ENCODE measurements at places on chromosomes 7 and 10.

- DNase-seq = no peak
These were observed 166.5 kb downstream of the EGFR start for GRCh38 chr7:55185321-55185802.

GRCh38 chr7:35747611-35748010 lies 52.7 kb upstream of the HERPUD2 start:
- no peak for DNase-seq

GRCh38 chr10:130986846-130987245 lies 324.7 kb downstream of the TCERG1L start:
- no peak for DNase-seq

DNA sequence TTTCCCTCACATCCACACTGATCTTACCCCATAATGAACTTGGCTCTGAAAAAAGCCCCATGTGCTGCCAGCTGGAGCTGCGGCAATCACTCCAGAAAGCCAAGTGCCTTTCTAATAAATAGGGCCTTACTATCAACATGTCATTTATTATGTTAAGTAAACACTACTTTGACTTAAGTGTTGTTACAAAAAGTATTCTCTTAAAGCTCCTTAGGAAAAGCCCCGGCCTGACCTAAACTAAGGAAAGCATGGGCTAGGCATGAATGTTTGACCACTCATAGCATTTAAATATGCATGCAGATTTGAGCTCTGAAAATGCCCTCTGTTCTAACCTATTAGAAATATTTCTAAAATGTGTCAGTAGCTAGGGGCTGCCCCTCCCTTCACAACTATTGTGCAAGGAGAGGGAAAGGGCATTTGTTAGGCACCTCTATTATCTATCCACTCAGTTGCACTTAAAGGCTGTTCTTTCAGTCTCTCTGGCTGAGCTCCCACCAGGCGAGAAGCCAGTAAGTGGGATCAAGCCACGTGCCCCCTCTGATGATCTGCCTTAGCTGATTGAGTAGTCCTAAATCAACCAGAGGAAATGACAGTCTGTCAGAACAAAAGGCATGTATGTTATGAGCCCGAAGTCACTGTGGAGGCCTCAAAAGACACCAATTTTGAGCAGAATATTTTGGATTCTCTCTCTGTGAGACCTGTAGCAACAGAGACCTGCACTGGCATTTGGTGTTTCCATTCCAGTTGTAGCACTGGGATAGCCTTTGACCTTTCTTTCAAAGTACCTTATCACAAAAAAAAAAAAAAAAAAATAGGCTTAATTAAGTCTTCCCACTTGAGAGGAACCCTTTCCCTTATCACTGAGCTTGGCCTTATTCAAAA lies 77.1 kb downstream of the ITGB8 start:
- no peak for DNase-seq

DNA sequence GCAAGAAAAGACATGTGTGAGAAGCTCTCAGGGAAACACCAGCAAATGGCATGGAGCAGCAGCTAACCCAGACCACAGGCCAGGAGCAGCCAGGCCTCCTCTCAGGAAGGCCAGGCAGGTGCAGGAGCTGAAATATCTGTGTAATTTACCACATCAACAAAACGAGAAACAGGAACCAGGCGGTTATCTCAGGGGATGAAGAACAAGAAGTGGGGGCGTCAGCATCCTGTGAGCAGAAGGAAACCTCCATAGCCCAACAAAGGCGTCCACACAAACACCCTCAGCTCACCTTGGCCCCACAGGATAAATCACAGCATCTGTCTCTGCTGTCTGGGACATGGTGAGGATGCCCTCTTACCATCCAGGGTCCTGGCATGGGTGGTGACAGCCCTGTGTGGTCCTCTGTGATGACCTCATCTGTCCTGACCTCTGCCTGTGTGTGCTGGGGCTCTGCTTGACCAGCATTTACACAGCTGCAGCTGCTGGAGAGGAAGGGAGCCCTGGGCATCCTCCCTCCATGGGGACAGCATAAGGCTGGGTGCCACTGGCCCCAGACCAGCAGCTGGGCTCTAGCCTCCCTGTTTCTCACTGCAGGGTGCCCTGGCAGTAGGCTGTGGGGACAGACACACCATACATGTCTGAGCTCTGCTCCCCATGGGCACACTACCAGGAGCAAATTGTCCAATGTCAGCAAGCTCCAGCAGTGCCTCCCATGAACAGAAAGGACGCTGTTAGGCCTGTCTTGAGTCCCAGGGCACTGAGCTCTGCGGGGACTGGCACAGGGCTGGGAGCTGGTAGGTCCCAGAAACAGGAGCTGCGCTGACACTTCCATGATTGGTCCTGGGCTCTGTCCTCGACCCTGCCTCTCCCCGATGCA lies 34.6 kb downstream of the ANXA8 start:
- DNase-seq = no peak

- DNase-seq = no peak
These were observed 51.1 kb upstream of the MEOX2 start for GRCh38 chr7:15737601-15738000.

DNA sequence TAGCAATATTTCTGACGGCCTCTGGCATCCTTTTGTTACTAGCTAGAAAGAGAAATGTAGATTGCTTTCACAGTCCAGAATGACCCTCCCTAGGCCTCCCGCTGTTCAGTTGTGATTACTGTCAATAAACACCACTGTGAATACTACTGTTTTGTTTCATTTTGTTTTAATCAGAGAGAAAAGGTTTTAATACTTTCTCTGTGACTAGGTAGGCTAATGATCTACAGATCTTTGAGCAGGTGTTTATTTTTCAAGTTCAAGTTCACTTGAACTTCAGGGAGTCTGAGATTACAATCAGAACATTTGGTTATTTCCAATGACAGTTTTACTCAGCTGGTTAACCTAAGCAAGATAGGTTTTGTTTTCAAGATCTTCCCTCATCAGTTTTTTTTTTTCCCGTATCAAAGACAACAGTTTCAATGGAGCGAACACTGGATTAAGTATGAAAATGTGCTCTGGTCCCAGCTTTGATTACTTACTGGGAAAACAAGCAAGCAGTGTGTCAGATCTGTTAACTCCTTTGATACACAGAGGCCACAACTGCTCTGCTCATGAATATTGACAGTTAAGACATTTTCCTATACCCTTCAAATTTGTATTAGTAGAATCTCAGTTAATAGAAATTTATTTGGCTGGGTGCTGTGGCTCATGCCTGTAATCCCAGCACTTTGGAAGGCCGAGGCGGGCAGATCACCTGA lies 34.8 kb downstream of the VKORC1L1 start:
- no peak for DNase-seq

GRCh38 chr10:24642921-24643678 lies 80.6 kb downstream of the ARHGAP21 start:
- no peak for DNase-seq

- no peak for DNase-seq
These were observed 434.1 kb downstream of the DNAJB9 start for GRCh38 chr7:109003742-109004141.

DNA sequence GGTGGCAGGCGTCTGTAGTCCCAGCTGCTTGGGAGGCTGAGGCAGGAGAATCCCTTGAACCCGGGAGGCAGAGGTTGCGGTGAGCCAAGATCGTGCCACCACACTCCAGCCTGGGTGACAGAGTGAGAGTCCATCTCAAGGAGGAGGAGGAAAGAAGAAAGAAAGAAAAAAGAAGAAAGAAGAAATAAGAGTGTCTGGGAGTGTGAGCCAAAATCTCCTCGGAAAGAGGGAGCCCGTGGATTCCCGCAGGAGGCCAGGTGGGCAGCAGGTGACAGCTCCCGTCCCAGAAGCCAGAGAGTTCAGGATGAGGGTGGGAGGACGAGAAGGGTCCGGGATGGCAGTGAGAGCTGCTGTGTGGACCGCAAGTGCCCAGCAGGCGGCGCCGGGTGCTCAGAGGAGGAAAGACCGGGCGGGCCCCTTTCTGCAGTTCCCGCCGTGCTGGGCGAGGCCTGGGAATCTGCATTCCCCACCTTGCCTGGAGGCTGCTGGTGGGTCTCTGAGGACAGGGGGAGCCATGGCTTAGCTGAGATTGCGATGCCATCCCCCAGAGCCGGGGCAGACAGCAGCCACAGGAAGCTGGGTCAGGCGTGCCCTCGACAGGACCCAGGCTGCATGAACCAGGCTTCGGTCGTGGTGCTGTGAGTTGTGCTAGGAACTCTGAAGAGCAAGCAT lies 17.1 kb upstream of the AMZ1 start:
- peak; percentile 53 for DNase-seq

- DNase-seq = no peak
These were observed 58.8 kb upstream of the GAD2 start for GRCh38 chr10:26157734-26158133.

GRCh38 chr10:110488940-110489339 lies 8.8 kb upstream of the DUSP5 start:
- no peak for DNase-seq

DNA sequence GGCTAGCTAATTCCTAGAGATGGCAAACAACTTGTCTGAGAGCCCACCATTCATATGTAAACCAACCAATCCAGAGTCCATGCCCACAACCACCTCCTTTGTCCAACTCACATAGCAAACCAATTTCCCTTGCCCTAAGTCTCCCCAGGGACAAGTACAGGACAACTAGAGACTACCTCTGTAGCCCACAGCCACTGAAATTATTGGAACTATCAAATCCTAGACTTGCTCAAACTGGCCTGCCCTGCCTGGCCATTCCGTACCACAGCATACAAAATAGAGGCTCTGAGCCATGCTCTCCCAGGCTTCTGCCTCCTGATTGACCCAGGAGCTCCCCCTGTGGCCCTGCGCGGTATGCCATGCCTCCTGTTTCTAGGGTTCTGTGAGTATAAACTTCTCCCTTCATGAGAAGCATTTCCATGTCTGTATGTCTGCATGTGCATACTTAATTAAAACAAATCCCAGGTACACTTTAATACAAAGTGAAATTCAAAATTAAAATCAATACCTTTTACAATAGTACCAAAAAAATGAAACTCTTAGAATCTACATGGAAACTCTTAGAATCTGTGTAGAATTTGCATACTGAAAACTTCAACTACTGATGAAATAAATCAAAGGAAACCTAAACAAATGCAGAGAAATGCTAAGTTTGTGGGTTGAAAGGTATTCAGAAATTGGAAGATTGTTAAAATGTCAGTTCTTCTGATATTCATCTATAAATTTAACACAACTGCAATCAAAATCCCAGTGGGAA lies 4.0 kb upstream of the HECW1 start:
- peak; percentile 34 for DNase-seq

GRCh38 chr7:84144935-84145334 lies 49.7 kb downstream of the SEMA3A start:
- no peak for DNase-seq

GRCh38 chr10:5961405-5962100 lies 15.8 kb downstream of the IL15RA start:
- DNase-seq = no peak

DNA sequence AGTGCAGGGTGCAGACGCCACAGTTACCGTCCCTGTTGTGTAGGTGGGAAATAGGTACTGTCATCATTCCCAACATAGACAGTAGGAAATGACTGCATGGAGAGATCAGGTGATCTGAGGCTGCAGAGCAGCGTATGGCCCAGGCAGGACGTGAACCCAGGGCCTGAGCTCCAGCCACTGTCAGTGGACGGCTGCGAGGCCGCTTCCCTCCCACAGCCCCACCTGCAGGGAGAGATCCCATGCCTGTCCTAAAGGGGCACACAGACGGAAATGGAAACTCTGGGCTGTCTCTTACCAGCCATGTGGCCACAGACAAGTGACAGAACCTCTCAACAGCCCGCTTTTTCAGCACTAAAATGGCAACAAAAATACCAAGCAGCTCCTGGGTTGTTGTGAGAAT lies 44.5 kb upstream of the MNX1 start:
- no peak for DNase-seq

DNA sequence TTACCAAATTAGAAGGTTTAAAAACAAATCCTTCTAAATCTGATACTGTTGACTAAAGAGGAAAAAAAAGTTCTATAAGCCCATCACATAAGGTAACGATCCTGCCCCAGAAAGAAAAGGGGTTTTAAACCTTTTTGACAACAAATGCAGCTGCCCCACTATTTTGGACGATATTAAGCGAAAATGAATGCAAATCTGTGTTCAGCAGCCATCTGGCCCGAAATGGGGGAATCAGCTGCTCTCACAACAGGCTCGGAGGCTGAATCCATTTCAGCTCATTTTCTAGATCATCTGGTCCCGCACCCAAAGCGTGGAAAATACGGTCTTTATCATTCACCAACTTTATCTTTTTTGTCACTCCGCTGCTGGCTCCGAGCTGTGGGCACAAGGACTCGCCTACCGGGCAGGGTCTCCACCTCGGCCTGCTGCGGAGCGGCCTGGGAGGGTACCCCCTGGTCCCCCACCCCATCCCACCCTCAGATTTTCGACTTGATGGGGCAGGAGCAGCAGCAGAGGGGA lies 2.4 kb upstream of the EBF3 start:
- DNase-seq = no peak

DNA sequence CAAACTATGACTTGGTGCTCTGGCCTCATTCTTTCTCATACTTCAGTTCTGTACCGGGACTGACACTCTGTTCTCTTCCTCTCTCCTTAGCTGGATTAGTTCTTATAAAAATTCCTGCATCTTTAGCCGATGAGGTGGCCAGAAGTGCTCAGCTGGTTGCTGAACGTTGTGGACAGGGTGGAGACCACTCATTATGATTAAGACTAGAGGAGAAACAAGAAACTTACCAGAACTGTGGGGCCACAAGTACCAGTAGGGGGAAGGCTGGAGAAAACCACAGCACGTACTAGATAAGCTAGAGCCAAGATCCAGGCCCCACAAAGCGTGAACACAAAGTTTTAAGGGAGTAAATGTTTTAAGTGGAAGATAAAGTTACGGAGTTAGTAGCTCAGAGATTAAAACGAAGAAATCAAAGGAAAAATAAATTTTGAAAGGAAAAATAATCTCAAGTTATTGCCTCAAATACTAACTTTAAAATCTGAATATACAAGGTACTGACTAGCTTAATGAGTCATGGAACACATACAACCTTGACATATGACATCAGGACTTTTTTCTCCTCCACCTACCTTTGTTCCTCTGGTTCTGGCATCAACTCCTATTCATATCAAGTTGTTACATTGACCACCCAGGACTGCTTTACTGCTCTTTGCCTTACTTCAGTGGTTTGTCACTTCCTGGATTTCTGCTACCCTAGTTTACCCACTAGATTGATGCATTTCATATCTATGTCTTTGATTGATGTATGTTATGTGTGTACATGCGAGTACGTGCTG lies 469.0 kb downstream of the TFEC start:
- DNase-seq = no peak

Data from activated CD4-positive, alpha-beta T cell treated with anti-CD3 and anti-CD28 coated beads, Interleukin-2, amount 50 U/mL, for 4 hours (primary cell).